ENCODE measurements at places on chromosomes 7 and 10.
A peak's percentile ranks its signal among the peaks of the same experiment; 100 is the strongest.

- DNase-seq: no peak
Observed at GRCh38 chr10:124650820-124651401, 93.3 kb downstream of the FAM53B start.

DNA sequence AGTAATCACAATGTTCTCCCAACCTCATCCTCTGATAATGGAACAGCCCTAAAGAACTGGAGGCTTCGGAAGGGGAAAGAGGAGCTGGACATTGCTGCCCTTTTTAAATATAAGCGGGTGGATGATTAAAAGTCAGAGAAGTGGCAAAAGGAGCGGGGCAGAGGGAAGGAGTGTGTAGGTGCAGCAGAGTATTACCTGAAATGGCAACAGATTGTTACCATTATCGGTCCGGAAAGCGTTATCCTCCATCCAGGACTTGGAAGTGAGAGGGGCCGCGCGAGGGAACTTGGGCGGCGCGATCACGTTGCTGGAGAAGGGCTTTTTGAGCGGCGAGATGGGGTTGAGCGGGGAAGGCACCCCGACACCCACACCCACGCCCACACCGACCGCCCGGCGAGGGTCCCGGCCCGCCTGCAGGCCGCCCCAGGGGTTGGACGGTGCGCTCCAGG is 51.7 kb downstream of the CPEB3 start:
- no peak for DNase-seq

DNA sequence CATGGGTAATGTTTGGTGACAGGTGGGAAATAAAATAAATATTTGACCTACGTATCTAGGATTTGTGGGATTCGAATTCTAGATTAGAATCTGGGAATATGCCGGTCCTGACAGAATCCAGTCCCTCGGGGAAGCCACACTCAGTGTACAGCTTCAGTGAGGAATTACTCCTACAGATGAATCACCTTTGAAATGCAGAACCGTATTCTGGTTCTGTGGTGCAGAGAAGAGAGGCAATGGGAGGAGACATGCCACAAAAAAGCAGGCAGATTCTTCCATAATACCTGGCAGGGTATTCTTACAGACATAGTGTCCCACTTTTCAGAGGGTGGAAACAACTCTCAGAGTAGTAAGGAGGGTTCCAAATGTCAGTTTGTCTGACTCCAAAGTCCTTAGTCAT is 286.9 kb downstream of the SORCS1 start:
- DNase-seq: no peak

GRCh38 chr10:69455006-69455763 is 3.9 kb downstream of the TSPAN15 start:
- DNase-seq: no peak

DNA sequence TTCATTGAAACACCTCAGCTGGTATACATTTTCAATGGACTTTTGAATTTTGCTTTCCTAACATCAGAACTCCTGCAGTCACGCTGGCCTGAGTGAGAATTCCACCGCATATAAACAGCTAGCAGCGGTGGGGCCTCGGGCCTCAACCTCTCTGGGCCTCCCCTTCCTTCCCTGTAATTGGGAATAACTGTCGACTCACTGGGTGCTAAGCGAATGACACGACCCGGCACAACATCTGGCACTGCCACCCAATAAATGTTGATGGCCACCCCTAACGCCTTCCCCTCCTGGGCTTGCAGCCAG is 670 bp downstream of the RCC1L start:
- DNase-seq: no peak

GRCh38 chr10:98217801-98218200 is 50.2 kb downstream of the LOXL4 start:
- no peak for DNase-seq

DNA sequence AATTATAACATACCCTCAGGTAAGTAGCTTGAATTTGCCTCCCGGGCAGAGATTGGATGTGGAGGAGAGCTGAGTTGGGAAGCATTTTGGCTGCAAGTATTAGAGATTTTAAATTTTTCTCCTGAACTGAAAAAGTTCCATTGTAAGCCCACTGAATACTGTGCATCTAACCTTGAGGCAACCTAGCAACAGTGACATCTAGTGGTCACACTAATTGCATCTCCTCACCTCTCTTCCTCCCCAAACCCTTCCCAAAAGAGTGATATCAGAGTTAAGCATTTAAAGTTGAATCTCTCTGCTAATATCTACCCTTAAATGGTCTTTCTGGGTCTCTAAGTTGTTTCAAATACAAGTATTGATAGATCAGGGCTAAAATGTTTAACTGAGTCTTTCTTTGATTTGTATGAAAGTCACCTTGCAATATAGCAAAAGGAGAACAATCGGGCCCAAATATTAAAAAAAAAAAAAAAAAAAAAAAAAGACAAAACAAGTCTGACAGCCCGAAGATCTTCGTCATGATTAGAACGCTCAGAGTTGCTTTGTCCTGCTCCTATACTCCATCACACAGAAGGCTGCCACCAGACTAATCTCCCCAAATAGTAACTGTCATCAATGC is 40.4 kb upstream of the DLX5 start:
- peak; percentile 62 for DNase-seq

DNA sequence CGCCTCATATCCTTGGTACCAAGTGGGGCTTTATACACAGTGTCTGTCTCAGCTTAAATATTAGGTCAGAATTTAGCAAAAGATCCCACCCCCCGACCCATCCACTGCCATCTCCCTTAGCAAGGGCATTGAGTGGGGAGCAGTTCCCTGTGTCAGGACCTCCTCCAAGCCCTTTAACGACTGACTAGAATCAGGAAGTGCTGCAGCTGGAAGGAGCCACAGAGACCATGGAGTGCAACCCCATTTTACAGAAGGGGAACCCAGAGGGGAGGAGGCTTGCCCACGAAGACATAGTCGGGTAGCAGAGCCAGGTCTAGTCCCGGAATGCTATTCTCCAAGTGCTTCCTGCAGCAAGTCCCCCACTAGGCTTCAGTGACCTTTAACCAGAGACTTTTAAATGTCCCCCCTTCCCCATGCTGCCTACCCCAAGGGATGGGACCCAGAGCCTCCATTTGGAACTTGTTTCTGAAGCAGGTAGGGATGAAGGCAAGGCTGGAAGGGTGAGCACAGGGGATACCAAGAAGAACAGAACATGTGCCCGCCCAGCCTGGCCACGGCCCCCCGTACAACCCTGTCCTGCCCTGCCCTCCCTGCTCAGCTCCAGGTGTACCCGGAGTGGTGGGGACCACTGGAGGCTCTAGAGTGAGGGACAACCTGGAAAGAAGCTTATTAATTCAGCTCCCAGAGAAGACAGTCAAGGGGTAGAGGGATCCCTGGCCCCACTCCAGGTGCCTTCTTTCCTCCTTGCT is 41.3 kb downstream of the C10orf105 start:
- no peak for DNase-seq

DNA sequence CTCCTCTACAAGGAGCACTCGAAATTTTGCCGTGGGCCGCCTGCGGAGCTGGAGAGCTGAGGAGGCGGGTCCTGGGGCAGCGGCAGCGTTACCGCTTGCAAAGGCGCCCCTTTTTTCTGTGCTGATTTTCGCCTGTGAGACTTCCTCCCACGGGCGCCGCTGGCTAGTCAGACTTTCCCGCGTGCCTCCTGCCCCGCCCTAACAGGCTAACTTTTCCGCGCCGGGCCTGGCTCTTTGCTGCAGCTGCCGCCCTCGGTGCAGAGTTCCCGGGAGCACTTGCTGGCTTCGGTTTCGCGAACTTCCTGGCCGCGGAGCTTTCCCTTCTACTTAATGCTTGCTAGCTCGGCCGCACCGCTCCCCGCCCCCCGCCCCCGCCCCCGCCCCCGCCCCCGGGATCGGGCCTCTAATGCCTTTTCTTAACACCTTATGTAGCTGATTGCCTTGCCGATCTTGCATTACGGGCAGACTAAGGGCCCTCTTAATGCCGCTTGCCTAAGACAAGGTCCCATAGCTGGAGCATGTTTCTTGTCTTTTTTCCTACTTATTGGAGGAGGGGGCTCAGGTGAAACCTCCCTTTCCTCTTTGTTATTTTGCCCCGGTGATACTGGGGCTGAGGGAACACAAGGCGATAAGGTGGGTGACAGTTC is 37.9 kb upstream of the RASGEF1A start:
- peak; percentile 87 for DNase-seq

- DNase-seq: no peak
Observed at GRCh38 chr10:35492386-35493195, 112.5 kb upstream of the GJD4 start.

DNA sequence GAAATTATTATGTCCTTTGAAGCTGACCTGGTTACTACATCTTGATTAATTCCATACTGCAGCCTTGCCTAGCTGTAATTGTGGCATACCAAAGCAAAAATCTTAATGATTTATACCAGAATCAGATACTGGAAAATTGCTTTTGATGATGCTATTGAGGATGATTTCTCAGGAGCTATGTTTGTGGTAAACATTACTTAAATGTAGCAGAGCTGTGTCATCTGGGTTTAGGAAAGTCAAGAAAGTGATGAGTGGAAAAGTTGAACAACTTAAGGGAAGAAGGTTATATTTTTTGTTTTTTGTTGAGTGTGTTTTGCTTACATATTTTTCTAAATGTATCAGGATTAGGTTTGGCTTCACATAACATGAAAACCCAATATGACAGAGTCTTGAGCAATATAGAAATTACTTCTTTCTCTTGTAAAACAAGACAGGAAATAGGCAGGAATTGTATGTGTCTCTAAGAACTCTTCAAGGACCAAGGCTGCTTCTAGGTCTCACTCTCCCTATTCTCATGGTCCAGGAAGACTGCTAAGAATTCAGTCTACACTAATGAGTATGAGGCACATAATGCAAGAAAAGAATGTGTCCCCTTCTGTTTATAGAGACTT is 87.6 kb upstream of the MTPN start:
- no peak for DNase-seq

DNA sequence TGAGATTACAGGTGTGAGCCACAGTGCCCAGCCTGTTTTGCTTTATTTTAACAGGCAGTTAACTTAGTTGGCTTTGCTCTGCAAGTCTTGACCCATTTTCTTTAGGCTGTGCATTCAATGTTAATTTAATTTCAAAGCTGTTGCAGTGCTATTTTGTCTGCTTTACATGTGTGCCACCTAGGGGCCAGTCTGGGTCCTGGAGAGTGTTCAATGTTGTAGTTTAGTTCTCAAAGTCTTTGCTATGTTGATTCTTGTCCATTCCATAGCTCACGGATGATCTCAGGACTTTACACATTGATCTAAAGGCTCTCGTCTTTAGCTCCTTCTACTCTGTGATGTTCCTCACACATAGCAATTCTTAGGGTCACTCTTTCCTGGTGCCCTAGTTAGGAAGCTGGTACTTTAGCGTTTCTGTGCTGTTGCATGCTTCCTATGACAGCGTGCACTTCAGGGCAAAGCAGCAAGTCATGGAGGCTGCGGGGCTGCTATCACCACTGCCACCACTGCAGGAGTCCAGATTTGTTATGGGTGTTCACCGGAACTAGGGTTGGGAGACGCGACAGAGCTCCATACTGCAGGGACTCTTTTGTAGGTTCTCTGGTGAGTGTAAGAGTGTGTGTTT is 16.4 kb upstream of the ABCA13 start:
- DNase-seq: peak; percentile 75

DNA sequence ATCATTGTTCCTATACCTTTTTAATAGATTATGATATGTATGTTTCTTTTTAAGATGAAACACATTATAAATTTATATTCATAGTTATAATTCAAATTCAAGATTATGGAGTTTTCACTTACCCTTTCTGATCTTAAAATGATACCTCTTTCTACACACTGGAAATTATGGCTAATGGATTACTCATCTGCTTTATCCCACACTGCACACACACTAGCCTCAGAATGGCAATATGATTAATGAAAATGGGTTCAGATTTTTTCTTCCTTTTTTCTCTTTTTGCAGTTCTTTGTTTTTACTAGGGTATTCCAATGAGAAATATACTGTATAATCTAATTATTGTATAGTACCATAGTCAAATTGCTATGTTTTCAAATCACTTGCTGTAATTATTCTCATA is 82.3 kb upstream of the FZD1 start:
- no peak for DNase-seq

GRCh38 chr7:129676017-129676897 is 64.7 kb downstream of the NRF1 start:
- no peak for DNase-seq

GRCh38 chr7:75823198-75823910 is 9.7 kb upstream of the CCL24 start:
- no peak for DNase-seq

- no peak for DNase-seq
Observed at GRCh38 chr7:107697321-107698049, 36.9 kb downstream of the SLC26A4 start.

- DNase-seq: no peak
Observed at GRCh38 chr10:100894033-100894432, 18.7 kb upstream of the SLF2 start.

Data from endodermal cell (in vitro differentiated cells).